ENCODE measurements at places on chromosomes 12 and 14.
A peak's percentile ranks its signal among the peaks of the same experiment; 100 is the strongest.

- no peak for DNase-seq
Observed at GRCh38 chr12:6866920-6867412, 365 bp upstream of the TPI1 start.

DNA sequence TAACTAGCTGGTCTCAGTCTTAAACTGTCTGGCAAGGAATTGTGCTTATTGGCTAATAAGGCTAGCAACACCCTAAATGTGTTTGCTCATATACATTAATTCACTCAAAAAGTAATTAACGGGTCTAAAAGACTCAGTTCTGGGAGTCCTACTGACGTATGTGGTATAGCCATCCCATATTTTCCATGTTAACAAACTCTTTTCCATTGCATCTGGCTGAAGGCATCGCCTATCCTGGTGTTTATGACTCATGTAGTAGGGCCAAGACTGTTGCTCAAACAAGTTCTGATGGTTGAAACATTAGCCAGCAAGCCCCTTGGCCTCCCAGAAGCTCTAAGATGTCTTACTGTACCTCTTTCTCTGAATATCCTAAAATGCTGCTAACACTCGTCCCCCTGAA, 98.5 kb downstream of the PHLDA1 start:
- peak; percentile 79 for DNase-seq

GRCh38 chr14:75711796-75712211, 50.8 kb downstream of the TTLL5 start:
- DNase-seq = peak; percentile 85

DNA sequence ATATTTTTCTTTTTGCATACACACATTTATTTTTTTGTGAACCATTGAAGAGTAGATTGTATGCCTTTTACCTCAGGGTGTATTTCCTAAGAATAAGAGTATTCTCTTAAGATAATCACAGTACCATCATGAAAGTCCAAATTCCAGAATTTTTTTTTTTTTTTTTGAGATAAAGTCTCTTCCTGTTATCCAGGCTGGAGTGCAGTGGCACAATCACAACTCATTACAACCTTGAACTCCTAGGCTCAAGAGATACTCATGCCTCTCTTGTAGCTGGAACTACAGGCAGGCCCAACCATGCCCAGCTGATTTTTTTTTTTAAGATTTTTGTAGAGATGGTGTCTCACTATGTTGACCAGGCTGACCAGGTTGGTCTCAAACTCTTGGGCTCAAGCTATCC, 10.9 kb downstream of the FRS2 start:
- no peak for DNase-seq

- DNase-seq = no peak
Observed at GRCh38 chr12:104131609-104132008, 6.4 kb downstream of the NFYB start.

- peak; percentile 50 for DNase-seq
Observed at GRCh38 chr12:54417712-54418440, 1.2 kb downstream of the ITGA5 start.

DNA sequence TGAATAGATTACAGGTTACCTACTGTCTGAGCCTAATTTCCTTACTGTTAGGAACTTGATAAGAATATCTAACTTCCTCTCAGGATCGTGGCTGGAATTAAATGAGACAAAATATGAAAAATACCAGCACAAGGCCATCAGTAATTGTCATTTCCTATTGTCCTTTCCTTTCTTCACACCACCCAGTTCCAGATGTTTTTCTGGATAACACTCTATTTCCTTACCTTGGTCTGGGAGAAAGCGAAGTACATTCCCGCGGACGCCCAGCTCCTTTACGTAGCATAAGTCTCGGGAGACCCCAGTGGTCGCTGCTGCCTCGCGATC, 376 bp downstream of the GDF3 start:
- no peak for DNase-seq

GRCh38 chr12:46342562-46343033, 30.0 kb downstream of the SLC38A2 start:
- peak; percentile 63 for DNase-seq

GRCh38 chr12:51846271-51846691, 2.2 kb downstream of the FIGNL2 start:
- DNase-seq = no peak

GRCh38 chr12:51792417-51792816, 56.1 kb downstream of the FIGNL2 start:
- no peak for DNase-seq

DNA sequence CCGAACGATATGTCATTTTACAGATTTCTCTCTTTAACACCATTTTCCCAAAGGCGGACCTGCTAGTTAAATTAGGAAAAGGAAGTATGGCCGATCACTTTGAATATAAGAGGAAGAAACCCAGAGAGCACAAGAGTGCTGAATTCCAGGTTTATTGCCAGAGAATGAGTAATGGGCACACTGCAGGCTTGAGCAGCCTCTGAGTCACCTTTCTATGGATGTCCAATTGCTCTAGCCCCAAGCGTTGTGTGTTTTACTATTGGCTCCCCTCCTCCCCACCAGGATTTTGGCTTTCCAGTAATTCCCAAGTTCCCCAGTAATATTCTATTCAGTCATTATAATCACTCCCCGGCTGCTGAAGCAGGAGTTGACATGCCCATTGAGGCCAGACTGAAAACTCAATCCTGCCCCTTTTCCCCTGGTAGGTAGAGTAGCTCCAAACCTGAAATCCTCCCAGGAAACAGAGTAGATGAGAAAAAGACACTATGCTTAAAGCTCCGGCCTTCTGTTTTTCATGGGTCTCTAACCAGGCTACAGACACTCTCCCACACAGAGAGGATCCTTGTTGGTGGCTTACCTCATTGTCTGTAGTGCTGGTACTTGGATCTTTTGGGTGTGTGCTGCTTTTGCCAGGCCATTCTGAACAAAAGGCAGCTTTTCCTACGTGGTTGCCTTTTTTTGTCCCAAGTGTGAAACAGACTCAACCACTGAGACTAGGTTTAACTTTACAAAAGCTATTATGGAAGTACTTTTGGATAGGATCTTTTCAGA, 704.3 kb upstream of the FLRT2 start:
- peak; percentile 1 for DNase-seq

GRCh38 chr14:100907240-100907639, 3.7 kb upstream of the RTL1 start:
- no peak for DNase-seq

DNA sequence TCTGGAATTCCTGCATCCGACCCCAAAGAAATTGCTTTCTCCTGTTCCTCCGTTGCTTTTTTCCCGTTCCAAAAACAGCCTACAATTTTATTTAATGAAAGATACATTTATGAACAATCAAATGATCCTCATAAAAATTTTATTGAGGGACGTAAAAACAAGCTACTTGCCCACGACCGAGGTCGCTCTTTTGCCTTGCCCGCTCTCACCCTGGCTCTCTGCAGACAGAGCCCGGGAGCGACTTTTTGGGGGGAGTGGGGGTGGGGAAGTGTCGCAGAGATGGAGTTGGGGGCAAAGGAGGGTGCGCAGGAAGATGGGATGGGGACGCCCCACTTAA, 1.1 kb upstream of the HOXC9 start:
- DNase-seq = no peak

- peak; percentile 53 for DNase-seq
Observed at GRCh38 chr12:3772380-3772779, 19.5 kb upstream of the CRACR2A start.

DNA sequence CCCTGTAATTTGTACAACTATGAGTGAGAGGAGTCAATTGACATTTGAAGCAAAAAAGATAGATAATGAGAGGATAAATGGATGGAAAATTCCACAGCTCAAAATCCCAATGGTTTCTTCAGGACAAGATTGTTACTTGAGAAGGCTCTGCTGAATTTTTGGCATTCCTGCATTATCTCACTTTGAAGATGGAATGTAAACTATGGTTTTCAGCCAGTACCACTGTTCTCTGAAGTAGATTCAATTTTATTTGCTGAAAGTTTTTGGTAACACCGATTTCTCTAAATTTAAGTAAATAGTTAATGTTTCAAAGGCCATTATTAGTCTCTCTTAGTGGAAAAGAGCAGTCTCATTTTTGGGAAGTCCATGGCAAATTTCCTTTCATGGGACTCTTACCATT, 121.9 kb upstream of the SLC38A2 start:
- peak; percentile 87 for DNase-seq

DNA sequence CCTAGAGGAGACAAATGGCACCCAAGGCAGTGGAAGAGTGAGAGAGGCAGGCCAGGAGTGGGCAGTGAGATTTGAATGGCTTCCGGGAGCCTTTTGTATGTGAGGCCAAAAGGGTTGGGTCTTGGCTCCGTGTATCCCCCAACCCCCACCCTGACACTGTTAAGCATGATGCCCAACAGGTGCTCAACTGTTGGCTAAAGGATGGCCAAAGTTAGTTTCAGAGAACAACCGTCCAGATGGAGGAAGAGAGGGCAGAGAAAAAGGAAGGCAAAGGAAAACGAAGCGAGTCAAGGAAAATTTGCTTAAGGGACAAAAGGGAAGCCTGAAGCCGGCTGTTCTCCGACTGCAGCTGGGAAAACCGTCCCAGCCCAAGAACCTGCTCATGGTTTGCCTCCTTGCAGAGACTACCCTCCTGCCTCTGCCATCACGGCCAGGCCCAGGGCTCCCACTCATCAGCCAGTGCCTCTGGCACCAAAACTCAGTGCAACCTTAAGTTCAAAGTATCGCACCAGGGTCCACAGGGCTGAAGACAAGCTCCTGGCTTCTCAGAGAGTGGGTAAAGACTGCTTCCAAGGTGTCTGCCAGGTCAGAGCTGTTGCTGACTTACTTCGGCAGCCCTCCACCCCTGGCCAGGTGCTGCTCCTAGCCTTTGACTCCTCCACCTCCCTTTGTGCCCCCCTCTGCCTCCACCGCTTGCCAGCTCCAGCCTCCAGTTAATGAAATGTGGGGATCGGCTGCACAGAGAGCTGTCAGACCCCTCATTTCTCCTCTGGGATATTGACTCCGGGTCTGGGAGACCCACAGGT, 4.2 kb upstream of the C1QL4 start:
- no peak for DNase-seq

DNA sequence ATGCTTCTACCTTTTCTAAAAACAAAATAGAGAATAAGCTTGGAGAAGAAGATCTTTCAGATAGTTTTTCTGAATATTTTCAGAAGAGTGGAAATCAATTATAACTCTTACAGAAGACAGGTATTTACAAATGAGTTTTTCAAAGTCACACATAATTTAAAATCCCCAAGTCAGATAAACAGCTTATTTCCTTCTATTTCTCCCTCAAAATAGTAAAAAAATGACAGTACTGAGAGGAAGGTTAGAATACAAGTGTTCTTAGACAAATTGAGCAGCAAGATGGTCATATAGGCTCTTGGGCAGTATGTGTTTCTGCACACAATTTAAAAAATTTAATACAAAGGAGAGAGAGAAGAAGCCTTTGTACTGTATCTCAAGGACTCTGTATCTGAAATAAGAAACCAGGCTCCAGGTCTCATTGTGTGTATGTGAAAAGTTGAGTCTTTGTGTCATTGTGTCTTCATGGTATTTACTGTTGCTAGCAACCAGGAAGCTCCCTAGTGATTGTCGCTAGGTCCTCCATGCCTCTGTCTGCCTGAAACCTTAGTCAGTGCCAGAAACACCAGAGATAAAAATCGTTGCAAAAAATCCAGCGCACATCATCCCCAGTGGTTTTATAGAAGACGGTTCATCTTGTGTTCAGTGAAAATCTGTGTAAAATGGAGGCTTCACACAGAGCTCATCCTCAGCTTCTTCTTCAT, 12.9 kb upstream of the TUBA1A start:
- peak; percentile 82 for DNase-seq

DNA sequence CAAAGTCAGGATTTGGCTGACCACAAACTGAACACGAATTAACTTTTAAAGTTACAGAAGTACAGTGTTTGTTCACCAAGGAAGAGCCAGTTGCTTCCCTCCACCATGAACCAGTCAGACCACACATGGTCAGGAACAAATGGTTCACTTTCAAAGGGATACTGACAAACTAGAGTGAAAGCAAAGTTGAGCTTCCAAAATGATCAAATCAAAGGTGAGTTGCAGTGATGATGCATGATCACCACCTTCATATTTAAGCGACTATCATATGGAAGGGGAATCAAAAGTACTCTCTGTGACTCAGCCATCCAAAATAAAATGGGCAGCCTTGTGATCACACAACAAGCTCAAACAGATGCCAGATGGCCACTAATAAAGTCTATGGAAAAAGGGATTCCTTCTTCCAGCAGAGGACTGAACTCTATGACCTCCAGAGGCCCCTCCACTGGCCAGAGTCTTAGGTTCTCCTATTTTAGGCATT, 13.1 kb downstream of the NT5DC3 start:
- DNase-seq = no peak

DNA sequence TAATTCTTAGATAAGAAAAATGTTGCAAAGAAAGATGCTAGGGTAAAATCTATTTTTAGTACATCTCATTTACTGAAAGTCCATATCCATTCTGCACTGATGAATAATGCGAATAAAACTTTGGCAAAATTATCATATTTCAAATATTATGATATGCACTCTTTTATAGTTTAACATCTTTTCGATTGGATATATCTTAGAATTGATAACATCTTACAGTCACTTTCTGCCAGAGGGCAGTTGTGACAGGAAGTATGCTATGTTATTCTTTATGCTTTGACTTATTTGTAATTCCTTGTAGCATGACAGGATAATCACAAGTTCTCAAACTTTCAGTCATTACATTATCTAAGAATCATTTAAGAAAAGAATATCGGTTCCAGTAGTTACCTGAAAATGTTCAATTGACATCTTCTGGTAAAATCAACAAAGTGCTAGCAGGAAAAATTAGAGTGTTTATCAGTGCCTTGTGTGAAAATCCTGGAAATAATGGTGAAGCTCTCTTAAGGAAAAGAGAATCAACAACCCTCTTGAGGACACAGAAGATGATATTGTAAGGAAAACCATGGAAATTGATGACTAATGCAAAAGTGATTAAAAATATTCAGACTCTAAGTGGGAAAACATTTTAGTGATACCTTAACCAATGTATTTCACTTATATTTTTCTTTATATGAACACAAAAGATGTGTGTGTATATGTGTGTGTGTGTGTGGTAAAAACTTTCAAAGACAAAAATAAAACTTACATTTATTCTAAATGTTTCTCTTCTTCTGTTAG, 95.5 kb downstream of the SLC6A15 start:
- peak; percentile 14 for DNase-seq
